NCI-H460 (cell line): ENCODE measurements at places on chromosomes 7 and 10. TPM values are rescaled to one million over a fixed set of nuclear protein-coding genes. Genes with fewer than 3 reads are reported as not detected.

Gene ITGB8
- 15.6 and 18.5 TPM in 2 replicates for total RNA-seq

Gene MICU1
- total RNA-seq, result 46.4 and 49.9 TPM in 2 replicates

Gene CPVL
- 30.0 and 33.0 TPM in 2 replicates for total RNA-seq

Gene DNAJC12
- total RNA-seq, result 45.5 and 53.7 TPM in 2 replicates

Gene GSTO2
- 75.4 and 86.5 TPM in 2 replicates for total RNA-seq

Gene OR2A1
- not detected in 2 replicates for total RNA-seq

Gene SLC16A12
- total RNA-seq, result 0.10 and 0.14 TPM in 2 replicates

Gene PHTF2
- total RNA-seq, result 29.5 and 37.4 TPM in 2 replicates

DNA sequence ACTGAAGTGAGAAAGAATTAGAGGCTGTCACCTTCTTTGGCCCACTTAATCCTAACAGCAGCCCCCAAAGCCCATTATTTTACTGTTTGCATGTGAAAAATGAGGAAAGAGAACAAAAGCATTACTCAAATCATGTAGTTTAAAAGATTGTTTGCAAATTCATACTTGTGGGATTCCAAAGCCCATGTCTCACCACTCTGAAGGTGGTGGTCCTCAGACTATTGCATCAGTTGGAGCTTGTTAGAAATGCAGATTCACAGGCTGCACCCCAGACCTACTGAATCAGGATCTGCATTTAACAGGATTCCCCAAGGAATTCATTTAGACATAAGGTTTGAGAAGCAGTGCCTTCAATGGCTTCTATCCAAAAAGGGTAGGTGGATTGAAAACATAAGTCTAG is 93.7 kb upstream of the PDE1C start:
- no peak for DNase-seq

- no peak for DNase-seq
Measured at GRCh38 chr7:115775981-115776380, 254.6 kb downstream of the TFEC start.

GRCh38 chr10:107649249-107649648 is 484.7 kb upstream of the SORCS1 start:
- DNase-seq, result no peak

GRCh38 chr7:157502701-157503111 is 165.9 kb downstream of the DNAJB6 start:
- DNase-seq, result no peak

DNA sequence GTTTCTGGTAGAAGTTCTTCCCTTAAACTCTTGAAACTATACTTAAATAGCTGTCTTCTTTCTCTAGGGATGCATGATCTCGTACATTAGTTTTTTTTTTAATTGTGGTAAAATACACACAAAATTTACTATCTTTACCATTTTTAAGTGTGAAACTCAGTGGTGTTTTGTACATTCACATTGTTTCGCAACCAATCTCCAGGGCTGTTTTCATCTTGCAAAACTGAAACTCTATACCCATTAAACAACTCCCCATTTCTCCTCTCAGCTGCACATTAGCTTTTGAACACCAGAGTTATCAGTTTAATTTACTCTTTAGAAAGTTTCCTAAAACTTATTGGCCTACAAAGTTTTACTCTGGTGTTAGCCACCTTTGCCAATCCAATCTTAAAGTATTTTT is 45.5 kb upstream of the PRKAR2B start:
- no peak for DNase-seq

DNA sequence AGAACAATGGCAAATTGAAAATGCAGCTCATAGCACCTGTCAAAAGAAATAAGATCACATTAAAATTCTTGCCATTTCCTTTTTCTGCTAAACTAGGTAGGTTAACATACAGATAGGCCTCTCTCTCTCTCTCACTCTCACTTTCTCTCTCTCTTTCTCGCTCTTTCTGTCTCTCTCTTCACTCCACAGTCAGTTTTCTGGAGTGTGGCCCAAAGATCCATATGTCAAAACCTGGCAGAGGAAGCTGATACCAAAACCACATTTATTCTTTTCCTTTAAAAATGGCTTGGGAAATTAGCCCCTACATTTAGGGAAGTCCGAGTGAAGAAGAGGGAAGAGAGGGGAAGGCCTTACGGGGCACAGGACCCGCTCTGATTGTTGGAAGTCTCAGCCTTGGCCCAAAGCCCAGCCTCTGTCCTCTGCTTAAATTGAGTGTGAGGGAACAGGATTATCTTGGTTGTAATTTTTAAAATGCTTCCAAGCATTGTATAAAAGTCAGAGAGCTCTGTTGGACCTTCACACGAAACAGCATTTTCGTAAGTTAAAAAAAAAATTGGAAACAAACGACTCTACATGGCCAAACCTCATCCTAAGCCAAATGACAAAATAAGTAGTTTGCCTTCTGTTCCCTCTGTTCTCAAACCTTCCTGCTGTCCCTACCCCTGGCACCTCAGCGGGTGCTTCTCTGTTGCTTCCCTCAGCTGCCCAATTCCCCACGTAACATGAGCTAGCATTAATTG is 83.2 kb downstream of the FRMD4A start:
- no peak for DNase-seq

DNA sequence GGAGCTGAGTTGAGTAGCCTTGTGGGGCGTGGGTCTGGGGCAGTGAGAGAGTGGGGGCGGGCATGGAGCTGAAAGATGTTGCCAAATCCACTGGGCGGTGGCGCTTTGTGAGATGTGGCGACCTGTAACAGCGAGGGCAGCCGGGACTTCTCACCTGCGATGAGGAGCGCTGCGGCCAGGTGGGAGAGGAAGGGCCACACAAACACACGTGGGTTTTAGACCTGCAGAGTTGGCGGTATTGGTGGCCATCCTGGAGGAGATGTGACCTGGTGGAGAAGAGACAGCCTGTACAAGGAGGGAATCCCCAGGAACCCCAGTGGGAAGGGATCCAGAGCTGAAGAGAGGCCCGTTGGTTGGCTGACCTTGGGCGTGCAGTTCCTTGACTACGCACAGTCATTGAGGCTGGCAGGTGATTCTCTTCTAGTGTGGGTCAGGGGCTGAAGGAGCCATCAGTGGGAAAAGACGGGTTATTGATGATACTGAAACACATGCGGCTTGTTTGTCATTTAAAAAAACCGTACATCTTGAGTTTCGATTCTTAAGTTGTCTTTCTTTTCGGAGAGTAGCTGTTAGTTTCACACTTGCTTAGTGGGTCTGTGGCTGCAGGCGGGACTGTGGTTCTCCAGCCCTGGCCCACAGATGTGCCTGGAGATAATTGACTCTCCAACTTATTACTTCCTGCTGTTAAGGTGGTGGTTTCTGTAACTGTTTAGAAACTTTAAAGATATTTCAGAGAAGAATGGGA is 2.4 kb downstream of the CHST12 start:
- DNase-seq, result no peak

GRCh38 chr7:100888988-100889750 is at the start of gene UFSP1:
Gene UFSP1, minus strand, starts transcription at chr7:100889715. Its CDS starts 444 bp downstream, at chr7:100889271.
- DNase-seq, result no peak

DNA sequence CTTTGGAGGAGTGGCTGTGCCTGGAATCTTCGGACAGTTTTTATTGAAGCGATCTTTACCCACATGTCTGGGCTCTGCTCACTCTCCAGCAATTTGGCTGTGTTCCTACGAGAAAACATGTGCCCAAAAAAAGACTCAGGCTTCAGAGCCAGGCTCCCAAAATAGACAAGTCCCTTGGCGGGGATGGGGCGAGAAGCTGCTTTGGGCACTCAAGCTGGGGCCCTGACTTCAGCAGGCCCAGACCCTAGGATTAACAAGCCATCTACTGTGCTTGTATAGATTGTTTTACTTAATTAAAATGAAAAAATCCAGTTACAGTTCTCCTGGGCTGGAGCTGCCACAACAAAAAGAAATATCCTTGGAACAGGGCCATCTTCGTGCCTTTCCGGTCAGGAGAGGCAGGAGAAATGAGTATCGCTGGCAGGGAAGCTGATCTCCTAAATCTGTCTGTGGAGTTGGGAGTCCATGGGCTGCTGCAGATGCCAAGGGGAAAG is 51.4 kb upstream of the PDCD4 start:
- DNase-seq, result no peak

GRCh38 chr10:72035252-72035887 is 53.0 kb downstream of the SPOCK2 start:
- DNase-seq, result no peak

GRCh38 chr10:905972-906371 is 25.5 kb downstream of the LARP4B start:
- no peak for DNase-seq

DNA sequence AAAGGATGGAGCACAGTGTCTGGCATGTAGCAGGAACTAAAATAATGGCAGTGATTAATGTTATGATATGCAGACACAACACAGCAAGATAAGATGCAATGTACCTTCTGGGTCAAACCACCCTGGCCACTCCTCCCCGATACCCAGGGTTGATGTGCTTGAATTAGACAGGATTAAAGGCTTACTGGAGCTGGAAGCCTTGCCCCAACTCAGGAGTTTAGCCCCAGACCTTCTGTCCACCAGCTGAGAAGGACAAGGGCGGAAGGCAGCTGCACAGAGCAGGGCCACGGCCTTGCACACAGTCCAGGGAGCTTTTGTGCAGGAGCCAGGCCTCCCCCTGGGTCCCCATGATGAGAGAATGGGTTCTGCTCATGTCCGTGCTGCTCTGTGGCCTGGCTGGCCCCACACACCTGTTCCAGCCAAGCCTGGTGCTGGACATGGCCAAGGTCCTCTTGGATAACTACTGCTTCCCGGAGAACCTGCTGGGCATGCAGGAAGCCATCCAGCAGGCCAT is at the start of gene RBP3:
RBP3 (plus strand) TSS at position 226 of the 514 bp plus-strand sequence; CDS start at position 348, 122 bp downstream.
- DNase-seq, result no peak

GRCh38 chr10:128221807-128222206 is 95.6 kb upstream of the MKI67 start:
- DNase-seq, result no peak

DNA sequence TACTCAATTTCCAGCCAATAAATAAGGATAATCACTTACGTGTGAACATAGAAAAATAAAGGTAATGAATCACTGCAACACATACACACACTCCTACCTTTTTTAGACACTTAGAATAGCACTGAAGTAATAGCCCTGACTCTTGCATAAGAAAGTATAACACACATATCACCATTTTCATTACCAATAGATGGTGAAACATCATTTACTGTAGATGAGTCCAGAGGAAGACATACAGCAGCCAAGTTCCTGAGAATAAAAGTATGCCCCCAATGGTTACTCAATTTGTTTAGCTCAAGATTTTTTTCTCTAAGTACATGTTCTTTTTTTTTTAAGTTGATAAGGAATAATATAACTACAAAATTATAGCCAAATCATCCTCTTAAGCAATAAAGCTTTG is 316.3 kb downstream of the PARD3 start:
- no peak for DNase-seq

DNA sequence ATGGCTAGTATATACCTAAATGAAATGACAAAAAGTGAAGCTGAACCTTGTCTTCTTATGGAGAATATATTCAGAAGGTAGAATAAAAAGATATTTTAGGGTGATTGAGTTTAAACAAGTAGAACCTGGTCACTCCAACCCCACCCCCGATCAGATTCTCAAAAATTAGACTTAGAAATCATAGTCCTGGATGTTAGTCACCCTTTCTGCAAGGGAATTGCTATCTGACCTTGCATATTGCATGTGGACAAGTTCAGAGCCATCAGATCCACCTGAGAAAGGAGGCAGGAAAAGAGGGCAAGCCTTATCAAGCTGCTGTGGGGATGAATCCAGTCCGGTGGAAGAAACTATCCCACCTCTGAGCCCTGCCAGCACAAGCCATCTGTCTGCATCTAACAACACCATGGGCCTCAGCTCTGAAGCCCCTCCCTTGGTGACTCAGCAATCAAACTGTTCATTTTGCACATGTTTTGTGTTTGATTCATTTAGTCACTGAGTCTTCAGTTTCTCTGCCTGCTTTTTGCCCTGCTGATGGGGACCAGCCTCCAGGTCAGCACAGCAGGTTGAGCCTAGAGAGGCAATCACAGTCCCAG is 727.3 kb downstream of the AUTS2 start:
- peak; percentile 12 for DNase-seq

- peak; percentile 23 for DNase-seq
Measured at GRCh38 chr7:29449569-29450260, 113.9 kb upstream of the PRR15 start.

DNA sequence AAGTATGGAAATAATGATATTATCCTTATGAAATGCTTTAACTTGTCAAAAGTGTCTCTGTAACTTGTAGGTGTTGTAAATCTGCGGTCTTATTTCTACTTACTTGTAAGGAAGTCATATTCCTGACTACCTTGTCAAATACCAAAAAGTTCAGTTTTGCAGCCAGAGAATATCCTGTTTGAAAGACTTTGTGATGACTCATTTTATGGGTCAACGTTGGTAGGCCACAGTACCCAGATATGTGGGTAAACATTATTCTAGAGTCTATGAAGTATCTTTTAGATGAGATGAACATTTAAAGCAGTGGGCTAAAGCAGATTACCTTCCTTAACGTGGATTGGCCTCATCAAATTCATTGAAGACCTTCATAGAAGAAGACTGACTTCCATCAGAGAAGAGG is 195.3 kb downstream of the PPP1R9A start:
- DNase-seq, result no peak

DNA sequence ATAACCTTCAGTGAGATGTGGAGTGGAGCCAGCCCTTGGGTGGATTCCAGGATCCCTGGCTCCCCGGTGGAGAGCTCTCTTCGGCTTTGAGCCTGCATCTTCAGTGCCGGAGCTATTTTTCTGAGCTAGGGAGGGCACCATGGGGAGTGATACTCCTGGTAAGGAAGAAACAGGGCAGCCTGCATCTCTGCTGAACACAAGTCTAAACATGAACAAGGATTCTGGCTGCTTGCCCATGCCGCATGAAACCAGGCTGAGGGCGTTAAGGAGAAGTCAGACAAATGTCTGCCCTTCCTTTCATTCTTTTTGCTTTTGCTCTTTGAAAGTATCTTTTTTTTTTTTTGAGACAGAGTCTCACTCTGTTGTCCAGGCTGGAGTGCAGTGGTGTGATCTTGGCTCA is 60.4 kb downstream of the EVX1 start:
- no peak for DNase-seq

DNA sequence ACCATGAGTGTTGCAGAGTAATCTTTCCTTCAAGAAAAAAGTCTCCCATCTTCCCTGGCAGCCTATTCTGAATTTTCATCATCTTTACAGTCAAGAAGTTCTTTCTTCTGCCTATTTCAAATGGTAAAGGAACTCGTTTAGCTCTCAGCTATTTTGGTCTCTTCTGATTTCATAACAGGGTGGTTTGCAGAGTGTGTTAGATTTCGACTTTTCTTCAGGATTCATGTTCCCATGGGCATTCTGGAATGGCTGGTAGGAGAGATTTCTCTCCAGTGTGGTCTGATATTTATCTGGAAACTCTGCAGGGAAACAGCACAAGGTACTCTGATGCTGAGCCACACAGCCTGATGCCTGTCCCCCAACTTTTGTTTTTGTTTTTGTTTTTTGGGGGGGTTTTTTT is 111.1 kb upstream of the FAM171A1 start:
- no peak for DNase-seq
